GM23338 (cell line): ENCODE measurements at places on chromosomes 5 and 9.

DNA sequence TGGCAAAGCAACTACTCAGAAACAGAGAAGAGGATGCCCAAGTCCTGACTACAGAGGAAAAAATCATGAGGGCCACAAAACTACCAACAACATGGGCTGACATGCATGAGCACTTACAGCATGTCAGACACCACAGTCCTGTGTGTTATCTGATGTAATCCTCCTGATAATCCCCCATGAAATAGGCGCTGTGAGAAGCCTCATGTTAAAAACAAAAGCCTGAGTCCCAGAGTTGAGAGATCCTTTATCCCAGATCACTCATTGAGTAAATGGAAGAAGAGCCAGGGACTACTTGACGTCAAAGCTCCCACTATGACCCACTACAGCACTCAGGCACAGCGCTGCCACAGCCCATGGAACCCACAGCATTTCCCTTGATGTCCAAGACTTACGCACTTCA is 7.2 kb upstream of the SPOCK1 start:
- DNase-seq: no peak

GRCh38 chr9:112035166-112035826 is 138.7 kb downstream of the UGCG start:
- DNase-seq: no peak

DNA sequence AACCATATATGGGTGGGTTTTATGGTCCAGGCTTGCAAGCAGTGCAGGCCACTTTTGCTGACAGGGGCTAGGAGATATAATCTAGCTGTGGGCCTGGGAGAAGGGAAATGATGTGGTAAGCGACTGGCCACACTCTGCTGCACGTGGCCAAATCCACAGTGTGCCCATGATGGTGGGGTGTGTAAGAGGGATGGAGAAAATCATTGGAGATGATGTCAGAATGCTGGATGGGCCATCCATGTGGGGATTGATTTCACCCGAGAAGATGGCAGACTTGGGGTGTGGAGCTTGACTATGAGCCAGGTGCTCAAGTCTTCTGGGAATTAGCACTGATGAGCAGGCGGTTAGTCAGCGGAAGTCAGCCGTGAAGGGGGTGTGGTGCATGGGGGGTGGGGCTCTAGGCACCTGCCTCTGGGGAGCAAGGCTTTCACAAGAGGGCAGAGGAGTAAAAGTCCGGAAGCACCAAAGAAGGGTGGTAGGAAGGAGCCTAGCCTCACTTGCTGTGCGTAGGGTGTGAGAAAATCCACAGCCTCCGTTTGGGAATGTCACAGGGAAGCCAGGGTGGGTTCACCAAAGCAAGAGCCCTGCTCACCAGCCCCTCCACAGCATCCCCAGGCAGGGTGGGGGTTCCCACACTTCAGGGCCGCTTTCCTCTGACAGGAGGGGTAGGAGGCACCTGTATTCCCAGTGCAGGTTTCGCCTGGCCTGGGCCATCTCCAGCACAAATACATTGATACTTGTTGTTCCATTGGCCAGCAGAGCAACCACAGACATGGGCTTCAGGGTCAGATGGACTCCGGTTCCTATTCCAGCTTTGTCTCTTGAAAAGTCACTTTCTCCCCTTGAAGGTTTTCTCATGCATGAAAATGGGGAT is 44.5 kb upstream of the ANGPTL2 start:
- DNase-seq: no peak

GRCh38 chr5:111447099-111447498 is 65.2 kb downstream of the STARD4 start:
- no peak for DNase-seq

GRCh38 chr5:132557478-132558172 is 848 bp downstream of the RAD50 start:
- peak; percentile 69 for DNase-seq

GRCh38 chr5:3025392-3025791 is 273.9 kb upstream of the IRX2 start:
- DNase-seq: no peak

DNA sequence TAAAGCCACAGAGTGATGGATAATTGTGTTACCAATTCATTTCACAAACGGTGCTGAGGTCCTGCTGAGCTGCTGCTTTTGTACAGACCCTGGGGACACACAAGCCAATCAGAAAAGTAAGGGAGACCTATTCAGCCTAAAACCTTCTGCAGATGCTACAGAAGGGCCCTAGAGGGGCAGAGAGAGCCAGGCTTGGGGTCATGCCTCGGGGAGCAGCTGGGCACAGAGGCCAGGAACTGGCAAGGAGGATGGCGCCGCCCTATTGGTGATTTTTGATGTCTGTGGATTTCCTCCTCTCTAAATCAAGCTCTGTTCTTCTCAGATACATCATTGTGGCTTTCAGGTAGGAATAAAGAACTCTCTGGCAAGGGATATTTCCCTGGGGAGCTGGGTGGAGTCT is 181.9 kb downstream of the ZNF462 start:
- DNase-seq: peak; percentile 44

DNA sequence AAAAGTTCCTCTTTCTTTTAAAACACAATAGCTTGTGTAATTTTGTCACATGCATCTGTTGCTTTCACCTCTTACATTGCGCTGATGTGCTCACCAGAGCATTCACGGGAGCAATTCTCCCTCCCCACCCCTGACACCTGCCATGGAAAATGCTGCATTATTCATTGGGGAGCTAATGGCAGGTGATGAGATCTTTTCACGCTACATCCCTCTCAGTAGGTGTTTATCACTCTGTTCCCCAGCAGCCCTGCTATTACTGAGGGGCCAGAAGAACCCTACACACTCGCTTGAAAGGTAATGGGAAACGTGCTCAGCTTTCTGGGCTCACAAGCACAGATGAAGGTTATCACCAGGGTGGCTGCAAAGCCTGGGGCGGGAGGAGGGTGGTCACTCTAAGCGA is 398.0 kb downstream of the PSAT1 start:
- no peak for DNase-seq

DNA sequence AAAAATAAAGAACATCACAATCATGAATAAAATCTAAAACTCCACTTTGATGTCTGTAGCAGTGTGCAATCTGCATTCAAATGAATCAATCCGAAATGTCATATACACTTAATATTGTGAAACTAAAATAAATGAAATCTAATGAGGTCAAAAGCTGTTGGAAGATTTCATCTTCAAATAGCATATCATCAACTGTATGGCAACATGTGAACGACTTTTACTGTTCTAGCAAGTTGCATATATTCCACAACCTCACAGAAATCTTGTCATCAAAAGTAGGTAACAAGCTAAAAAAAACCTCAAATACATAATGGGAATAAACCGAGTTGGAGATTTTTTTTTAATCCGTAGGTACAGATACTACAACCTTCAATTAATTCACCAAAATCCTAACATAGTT is 1.2 kb downstream of the PTBP3 start:
- DNase-seq: no peak

DNA sequence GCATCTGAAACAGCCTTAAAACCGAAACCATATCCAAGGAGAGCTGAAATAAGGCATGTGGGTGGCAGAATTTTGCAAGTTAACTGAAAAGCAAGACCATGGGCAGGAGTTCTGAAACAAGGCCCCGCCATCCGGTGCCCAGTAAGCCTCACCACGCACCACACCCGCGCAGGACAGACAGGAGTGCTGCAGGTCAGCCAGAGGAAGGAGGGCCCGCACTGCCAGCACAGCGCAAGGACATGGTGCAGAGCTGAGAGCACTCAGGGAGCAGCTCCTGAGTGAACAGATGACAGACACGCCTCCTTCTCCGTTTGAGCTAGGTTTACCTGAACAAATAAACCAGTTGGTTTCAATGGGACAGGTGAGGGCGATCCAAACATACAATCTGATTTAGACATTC is 16.5 kb upstream of the ISCA1 start:
- no peak for DNase-seq

DNA sequence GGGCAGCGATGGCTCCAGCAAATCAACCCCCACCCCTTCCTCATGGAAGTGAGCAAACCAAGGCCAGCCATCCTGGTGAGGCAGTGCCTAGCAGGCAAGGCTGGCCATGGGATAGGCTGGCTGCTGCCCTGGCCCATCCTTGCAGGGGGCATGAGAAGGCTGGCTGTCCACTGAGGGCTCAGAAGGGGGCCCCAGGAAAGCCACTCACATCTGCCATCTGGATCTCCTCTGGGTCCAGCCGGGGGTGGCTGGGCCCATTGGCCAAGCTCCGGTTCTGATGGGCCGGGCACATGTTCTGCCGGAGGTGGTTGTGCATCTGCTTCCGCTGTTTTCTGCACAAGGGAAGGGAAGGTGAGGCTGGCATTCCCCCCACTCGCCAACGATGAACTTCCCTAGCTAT is 57.1 kb downstream of the PSD2 start:
- DNase-seq: no peak

- DNase-seq: no peak
Measured at GRCh38 chr9:90872835-90873294, 71.2 kb downstream of the SYK start.

DNA sequence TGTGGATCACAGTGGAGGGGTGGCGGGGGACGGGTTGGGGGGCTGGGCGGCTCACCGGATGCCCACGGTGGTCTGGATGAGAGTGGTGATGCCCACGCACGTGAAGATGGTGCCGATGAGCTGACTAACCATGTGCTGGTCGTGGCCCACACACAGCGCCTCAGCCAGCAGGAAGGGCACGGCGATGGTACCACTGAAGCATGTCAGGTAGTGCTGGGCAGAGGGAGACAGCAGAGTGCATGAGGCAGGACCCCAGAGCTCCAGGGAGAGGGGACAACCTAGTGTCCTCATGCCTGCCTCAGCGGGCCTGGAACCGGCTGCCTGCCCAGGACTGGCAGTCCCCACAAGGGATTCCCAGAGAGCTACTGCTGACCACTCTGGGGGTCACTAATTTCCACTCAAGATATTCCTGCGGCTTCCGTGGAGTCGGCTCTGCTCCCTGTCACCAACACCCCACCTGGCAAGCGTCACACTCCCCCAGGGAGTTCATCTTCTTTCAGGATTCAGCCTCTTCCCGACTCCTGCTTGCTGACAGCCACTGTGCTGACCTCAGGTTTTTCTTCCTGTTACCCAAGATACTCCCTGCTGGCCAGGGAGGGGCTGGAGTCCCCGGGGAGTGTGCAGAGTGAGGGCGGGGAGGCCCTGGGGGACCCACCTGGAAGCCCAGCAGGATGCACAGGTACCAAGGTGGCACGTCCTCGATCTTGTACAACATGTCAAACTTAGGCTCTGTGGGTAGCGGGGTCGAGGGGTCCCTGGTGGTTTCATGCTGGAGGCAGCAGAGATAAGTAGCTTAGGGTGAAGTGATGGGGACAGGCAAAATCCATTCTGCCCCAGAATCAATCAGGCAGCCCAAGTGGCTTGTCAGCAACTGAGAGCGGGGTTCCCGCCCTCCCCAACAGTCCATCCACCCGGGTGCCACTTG is 998 bp downstream of the SLC23A1 start:
- no peak for DNase-seq

DNA sequence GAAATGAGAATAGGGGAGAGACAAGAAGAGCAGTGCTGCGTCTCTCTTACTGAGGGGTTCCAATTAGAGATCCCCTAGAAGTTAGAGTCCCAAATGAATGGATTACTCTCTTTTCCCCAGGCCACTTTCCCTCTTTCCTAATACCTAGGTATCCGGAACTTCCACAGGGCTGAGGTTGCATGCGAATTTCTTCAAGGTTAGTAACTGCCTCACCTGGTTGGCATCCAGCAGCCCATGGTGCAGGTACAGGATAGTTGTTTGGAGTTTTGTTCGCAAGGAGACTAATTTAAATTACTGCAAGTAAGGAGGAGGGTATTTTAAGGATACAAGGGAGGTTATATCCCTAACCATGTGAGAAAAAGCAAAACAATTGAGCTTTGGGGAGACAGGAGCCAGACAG is 52.4 kb upstream of the JAK2 start:
- DNase-seq: no peak

GRCh38 chr5:17222664-17223063 is 5.2 kb downstream of the BASP1 start:
- peak; percentile 28 for DNase-seq

- no peak for DNase-seq
Measured at GRCh38 chr5:2651116-2651515, 100.4 kb downstream of the IRX2 start.

DNA sequence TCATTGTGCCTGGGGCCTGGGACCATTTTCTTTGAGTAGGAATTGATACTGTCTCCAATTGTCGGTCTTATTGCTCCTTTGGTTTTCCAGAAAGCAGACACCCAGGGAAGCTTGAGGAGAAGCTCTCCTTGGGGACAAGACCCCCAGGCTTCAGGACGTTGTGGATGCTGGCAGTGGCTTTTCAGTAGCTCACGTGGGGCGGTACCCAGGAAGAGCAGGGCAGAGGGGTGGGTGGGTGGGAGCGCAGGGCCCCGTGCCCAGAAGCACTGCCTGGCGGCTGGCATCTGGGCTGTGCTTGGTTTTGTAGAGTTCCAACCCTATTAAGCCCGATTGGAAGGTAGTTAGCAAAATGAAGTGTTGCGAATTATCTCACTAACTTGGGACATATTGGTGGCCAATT is 374.2 kb upstream of the IRX1 start:
- DNase-seq: no peak

GRCh38 chr5:150158170-150158949 is 2.7 kb upstream of the PDGFRB start:
- DNase-seq: no peak
